NCI-H1436 (cell line): ENCODE measurements at places on chromosomes 2 and 18.

GRCh38 chr2:112582314-112582746, 2.1 kb upstream of the CHCHD5 start:
- peak; percentile 50 for DNase-seq

DNA sequence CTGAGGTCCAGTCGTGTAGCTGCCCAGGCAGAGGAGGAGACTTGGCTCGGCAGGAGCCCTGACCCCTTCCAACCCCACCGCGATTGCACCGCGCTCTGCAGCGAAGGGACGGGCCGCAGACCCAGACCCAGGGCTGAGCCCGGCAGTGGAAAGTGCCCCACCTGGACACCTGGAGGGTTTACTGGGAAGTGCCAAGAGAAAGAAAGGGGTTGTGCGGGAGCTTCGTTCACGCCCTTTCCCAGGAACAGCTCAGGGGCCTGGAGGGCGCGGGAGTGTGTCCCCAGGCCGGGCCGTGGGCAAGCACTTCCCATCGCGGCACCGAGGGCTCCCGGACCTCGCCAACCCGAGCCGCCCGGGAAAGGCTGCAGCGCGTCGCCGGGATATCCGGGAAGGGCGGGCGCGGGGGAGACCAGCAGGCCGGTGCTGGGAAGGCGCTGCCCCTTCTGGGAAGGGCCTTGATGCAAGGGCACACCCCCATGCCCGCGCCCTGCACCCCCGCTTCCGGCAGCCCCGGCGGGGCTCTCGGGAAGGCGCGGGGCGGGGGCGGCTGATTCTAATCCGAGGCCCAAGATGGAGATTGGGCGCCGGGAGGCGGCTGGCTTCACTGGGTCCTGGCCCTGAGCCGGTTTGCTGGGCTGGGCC, 36.1 kb upstream of the MRPL33 start:
- DNase-seq, result peak; percentile 58

- no peak for DNase-seq
Observed at GRCh38 chr2:43537137-43537536, 58.7 kb downstream of the THADA start.

- no peak for DNase-seq
Observed at GRCh38 chr18:11419338-11419737, 190.1 kb upstream of the SLC35G4 start.

- no peak for DNase-seq
Observed at GRCh38 chr2:126890136-126890510, 8.6 kb upstream of the TEX51 start.

DNA sequence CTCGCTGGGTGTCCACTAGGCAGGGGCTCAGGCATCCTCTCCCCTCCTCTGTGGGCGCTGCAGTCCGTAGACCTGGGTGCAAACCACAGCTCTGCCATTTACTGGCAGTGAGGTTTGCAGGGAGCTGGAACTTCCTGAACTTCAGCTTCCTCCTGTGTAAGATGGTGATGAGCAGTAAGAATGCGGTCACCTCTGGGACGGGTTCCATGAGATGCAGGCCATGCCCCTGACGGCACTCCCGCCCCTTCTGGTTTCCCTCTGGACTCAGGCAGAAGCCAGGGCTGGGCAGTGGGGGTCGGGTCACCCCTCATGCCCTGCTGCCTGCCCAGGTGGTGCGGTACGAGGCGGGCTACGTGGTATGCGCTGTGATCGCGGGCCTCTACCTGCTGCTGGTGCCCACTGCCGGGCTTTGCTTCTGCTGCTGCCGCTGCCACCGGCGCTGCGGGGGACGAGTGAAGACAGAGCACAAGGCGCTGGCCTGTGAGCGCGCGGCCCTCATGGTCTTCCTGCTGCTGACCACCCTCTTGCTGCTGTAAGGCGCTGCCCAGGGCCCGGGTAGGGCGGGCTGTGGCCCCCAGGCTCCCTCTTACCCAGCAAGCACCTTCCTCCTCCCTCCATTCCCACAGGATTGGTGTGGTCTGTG, 1.5 kb downstream of the PROM2 start:
- no peak for DNase-seq

GRCh38 chr2:167832868-167833287, 414.5 kb downstream of the STK39 start:
- DNase-seq, result no peak

DNA sequence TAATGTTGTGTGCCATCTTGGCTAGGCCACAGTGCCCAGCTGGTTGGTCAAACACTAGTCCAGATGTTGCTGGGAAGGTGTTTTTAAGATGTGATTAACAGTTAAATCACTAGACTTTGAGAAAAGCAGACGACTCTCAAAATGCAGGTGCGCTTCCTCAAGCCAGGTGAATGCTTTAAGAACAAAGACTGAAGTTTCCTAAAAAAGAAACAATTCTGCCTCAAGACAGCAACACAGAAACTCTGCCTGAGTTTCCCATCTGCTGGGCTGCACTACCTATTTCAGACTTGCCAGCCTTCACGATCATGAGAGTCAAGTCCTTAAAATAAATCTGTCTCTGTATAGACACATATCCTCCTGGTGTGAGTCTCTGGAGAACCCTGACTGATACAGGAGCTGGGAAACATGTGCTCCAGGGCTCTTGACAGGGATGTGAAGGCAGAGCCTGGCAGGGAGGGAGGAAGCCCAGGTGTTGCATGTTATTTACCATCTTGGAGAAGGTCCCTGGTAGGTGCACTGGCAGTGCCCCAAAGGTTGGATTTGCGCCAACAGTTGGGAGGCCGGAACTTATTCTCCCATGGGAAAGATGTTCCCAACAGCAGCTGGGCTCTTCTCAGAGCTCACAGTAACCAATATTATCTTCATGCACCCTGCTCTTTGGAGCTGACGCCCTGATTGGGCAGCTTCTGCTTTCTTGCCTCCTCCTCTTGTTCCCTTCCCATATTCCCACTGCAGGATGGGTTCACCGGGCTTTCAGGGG, 43.9 kb downstream of the ST6GAL2 start:
- no peak for DNase-seq

- DNase-seq, result no peak
Observed at GRCh38 chr2:174120346-174120745, 128.0 kb downstream of the OLA1 start.

- DNase-seq, result no peak
Observed at GRCh38 chr2:22929998-22930397, 455.0 kb upstream of the KLHL29 start.

GRCh38 chr2:162768656-162769055, 69.9 kb downstream of the KCNH7 start:
- peak; percentile 73 for DNase-seq

DNA sequence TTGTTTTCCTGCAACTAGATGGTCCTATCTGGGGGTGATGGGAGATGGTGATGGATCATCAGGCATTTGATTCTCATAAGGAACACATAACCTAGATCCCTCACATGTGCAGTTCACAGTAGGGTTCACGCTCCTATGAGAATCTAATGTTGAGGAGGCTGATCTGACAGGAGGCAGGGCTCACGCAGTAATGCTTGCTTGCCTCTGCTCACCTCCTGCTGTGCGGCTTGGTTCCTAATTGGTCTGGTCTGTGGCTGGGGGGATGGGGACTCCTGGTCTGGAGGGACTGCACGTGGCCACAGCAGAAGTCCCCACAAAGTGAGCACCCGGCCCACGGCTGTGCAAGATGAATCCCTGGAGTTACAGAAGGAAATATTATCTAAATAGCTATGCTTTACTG, 11.3 kb downstream of the MC5R start:
- no peak for DNase-seq

GRCh38 chr2:234453216-234453615, 43.7 kb downstream of the ARL4C start:
- no peak for DNase-seq

GRCh38 chr18:42211201-42211600, 256.2 kb downstream of the PIK3C3 start:
- no peak for DNase-seq

DNA sequence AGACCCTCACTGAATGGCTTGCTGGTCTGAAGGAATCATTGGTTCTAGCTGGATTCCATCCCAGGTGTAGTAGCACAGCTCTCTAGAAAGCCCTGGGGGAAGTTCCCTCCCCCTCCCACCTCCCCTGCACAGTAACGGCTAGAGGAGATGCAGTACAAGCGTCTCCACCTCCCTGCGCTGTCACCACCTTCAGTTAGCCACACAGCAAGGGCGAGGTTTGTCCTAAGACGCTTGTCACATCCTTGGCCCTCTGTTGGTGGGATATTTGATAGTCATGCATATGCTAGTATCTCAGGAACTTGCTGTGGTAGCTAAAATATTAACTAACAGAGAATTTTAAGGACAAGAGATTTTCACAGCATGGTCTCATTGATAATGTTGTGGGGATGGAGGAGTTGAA, 19.4 kb downstream of the TRAPPC12 start:
- DNase-seq, result no peak

GRCh38 chr2:21469158-21469557, 345.4 kb downstream of the TDRD15 start:
- DNase-seq, result no peak
